ENCODE measurements at places on chromosomes 3 and 15. TPM values are rescaled to one million over a fixed set of nuclear protein-coding genes. Genes with fewer than 3 reads are reported as not detected.

The CAND2 gene
- 1.1 TPM for total RNA-seq

DNA sequence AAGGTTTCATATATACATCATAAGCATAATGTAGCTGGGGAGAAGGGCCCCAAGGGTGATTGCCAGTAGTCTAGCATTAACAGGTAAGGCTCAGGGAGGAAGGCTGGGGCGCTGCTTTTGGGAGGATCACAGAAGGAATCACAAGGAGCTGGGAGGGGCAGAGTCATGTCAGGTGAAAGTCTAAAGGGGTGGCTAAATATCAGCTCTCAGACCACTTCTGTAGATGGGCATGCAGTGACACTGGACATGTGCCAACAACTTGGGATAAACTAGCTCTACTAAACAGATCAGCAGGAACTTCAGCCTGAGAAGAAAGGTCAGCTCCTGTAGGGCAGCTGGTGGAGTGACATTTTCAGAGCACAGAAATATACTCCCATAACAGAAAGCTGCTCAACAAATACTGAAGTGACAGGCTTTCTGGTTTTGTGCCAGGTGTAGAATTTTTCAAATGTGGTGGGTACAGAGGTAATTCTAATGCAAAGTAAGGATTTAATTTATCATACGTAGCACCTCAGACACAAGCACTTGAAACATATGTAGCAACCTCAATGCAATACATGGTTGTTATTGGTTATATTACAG is 79.4 kb downstream of the PEX5L start:
- H3K4me1 ChIP-seq = peaks cover 51% of the 10 kb centered on the region
- peak overlapping the region; percentile 26 for H3K4me3 ChIP-seq
- H3K27ac ChIP-seq = peak overlapping the region; percentile 14
- peaks cover 17% of the 10 kb centered on the region for H3K36me3 ChIP-seq

DNA sequence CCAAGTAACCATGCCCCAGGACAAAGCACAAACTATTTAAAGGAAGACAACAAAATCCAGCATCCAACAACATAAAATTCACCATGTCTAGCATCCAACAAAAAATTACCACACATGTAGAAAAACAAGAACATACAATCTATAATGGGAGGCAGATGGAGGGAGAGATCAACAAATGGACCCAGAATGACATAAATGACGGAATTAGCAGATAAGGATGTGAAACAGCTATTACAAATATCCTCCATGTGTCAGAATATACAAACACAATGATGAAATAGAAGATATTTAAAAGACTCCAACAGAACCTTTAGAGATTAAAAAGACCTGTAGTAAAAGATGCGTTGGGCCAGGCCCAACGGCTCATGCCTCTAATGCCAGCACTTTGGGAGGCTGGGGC is 10.8 kb downstream of the LYSMD4 start:
- peaks cover 37% of the 10 kb centered on the region for H3K4me1 ChIP-seq
- DNase-seq = no peak
- H3K27ac ChIP-seq = peak overlapping the region; percentile 5
- no peak overlapping the region for H3K4me3 ChIP-seq
- H3K36me3 ChIP-seq = peaks cover 11% of the 10 kb centered on the region

The SIDT1 gene
- total RNA-seq = 11.7 TPM

DNA sequence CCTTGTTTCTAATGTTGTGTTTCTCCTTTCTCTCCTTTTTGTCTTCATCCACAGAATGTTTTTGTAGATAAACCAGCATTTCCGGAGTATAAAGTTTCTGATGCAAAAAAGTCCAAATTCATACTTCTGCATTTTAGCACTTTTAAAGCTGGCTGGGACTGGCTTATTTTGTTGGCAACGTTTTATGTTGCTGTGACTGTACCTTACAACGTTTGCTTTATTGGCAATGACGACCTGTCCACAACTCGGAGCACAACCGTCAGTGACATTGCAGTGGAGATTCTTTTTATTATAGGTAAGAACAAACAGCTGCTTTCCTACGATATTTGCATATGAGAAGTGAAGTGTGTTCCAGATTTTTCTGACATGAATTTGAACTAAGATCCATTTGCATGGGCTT is 199.4 kb downstream of the KCNH8 start:
- H3K4me1 ChIP-seq = peaks cover 4% of the 10 kb centered on the region
- no peak for DNase-seq
- H3K36me3 ChIP-seq = no peaks in the 10 kb centered on the region
- H3K27ac ChIP-seq = no peak overlapping the region
- H3K27me3 ChIP-seq = peaks cover 7% of the 10 kb centered on the region

DNA sequence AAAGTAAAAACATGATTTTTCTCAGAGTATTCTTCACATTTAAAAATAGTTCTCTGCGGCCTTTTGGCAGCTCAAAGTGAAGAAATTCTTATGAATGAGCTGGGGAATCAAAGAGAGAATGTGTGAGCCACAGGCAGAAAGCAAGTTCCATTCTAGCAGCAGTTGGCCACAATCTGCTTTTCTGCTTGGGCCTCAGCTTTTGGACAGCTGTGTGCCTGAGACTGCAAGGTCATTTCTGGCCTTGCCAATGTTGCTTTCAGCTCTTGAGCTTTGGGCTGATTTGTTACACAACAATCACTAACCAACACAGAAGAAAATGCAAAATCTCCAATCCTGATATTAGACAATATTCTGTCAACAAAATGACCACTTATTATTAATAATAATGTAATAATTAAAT is 14.4 kb upstream of the TM4SF4 start:
- H3K4me3 ChIP-seq = no peak overlapping the region
- no peaks in the 10 kb centered on the region for H3K4me1 ChIP-seq
- H3K27me3 ChIP-seq = peaks cover 9% of the 10 kb centered on the region
- H3K36me3 ChIP-seq = no peaks in the 10 kb centered on the region
- no peak overlapping the region for H3K27ac ChIP-seq
- DNase-seq = no peak

The KBTBD13 gene
- total RNA-seq = not detected

DNA sequence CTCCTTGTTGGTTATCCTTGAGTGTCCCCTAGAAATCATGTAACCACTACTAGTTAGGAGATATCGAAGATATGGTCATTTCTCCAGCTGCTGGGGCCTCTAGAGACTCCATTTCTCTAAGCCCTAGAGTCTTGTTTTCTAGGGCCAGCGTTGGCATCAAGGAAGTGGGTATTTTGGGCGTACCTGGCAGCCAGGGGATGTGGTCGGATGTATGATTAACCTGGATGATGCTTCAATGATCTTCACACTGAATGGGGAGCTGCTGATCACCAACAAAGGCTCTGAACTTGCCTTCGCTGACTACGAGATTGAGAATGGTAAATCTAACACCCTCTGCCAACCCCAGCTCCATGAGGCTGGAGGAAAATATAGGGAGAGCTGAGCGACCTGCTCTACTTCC is 325.5 kb downstream of the RYR3 start:
- H3K4me3 ChIP-seq = no peak overlapping the region
- no peaks in the 10 kb centered on the region for H3K36me3 ChIP-seq
- peaks cover 6% of the 10 kb centered on the region for H3K27me3 ChIP-seq
- no peaks in the 10 kb centered on the region for H3K4me1 ChIP-seq

Measured in activated T-helper 2 cell treated with anti-CD3 and anti-CD28 coated beads, Interferon-gamma antibody, Interleukin-2, Interleukin-4, amounts not matched to agents 10 μg/mL and 5 μg/mL and 100 μg/mL, durations not matched to agents 14 hours and 24 hours and 36 hours (primary cell).